Thoracic aorta (tissue), 2 donors: ENCODE measurements at places on chromosomes 2 and 18.

- H3K4me1 ChIP-seq, result peaks cover 40% of the 10 kb centered on the region
- H3K36me3 ChIP-seq, result no peaks in the 10 kb centered on the region
- H3K27ac ChIP-seq, result peak overlapping the region; percentile 74
- no peak for DNase-seq
- H3K27me3 ChIP-seq, result no peaks in the 10 kb centered on the region
These were observed 1.0 kb downstream of the ALKAL2 start for GRCh38 chr2:286774-287392.

DNA sequence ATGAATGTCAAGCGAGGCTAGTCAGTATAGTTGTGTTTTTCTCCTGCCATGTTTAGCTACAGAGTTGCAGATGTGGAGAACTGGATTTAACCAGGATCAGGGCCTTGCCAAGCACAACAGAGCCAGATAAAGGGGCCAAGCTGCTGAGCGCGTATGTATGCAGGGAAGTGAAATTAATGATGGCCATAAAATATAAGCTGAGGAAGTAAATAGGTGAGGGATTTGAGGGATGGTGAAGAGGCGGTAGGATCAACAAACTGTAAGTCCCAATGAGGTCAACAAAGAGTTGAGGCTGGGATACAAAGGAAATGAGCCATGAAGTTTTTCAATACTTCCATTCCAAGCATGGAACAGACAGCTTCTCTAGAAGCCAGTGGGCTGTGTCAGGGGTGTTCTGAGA lies 10.6 kb downstream of the LRP2 start:
- H3K27me3 ChIP-seq, result no peaks in the 10 kb centered on the region
- H3K27ac ChIP-seq, result no peak overlapping the region
- DNase-seq, result no peak
- H3K4me3 ChIP-seq, result no peak overlapping the region

DNA sequence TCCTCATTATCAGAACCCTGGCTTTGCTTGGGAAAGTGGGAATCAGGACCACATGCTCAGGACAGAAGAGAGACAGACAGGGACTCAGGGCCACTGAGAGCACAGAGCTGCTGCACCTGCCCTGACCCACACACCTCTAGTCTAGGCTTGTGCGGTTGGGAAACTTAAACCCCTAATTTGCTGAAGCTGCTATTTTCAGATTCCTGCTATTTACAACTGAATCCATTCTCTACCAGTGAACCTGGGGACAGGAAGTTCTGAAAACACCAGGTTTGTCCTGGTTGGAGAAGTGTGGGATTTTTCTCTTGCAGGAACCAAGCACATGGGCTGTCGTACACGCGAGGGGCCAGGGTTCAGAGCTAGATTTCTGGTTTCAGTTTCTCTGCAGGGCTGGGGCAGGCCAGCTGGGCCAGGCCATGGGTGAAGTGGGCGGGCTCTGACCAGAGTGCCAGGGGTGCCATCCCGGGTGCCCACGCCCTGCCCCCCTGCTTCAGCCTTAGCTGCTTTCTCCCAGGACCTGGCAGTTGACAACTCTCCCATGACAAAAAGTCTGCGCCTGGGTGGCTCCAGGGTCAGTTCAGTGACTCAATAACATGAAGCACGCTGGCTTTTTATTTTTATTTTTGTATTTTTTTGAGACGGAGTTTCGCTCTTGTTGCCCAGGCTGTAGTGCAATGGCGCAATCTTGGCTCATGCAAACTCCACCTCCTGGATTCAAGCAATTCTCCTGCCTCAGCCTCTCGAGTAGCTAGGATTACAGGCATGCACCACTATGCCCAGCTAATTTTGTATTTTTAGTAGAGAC lies 51.3 kb upstream of the SLC1A4 start:
- no peaks in the 10 kb centered on the region for H3K27me3 ChIP-seq
- DNase-seq, result no peak
- H3K27ac ChIP-seq, result no peak overlapping the region
- no peaks in the 10 kb centered on the region for H3K4me1 ChIP-seq
- peak overlapping the region; percentile 46 for H3K4me3 ChIP-seq
- no peaks in the 10 kb centered on the region for H3K36me3 ChIP-seq

GRCh38 chr2:224308272-224308911 lies 93.5 kb downstream of the FAM124B start:
- H3K4me1 ChIP-seq, result no peaks in the 10 kb centered on the region
- DNase-seq, result no peak
- no peak overlapping the region for H3K4me3 ChIP-seq

- no peaks in the 10 kb centered on the region for H3K4me1 ChIP-seq
- no peak for DNase-seq
- no peaks in the 10 kb centered on the region for H3K36me3 ChIP-seq
- no peak overlapping the region for H3K27ac ChIP-seq
- no peaks in the 10 kb centered on the region for H3K27me3 ChIP-seq
- H3K4me3 ChIP-seq, result no peak overlapping the region
These were observed 34.6 kb upstream of the GCC2 start for GRCh38 chr2:108414256-108414876.
